ENCODE measurements at places on chromosomes 4 and X. TPM values are rescaled to one million over a fixed set of nuclear protein-coding genes. Genes with fewer than 3 reads are reported as not detected.

Gene CLGN
- total RNA-seq = 0.15 TPM

GRCh38 chrX:40103565-40104323, 6.0 kb upstream of the BCOR start:
- no peak for DNase-seq

DNA sequence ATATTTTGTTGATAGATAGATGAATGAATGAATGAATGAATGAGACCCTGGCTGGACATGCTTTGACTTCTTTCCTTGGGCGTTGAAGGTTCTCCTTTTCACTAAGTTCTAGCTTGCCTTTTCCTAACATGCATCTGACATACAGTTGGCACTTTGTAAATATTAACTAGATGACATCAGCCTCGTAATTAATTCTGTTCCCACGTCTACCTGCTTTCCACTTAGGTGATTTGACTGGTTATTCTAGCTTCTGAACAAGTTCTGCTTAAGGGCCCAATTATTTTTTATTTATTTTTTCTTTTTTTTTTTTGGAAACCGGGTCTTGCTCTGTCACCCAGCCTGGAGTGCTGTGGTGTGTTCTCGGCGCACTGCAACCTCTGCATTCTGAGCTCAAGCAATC, 13.9 kb upstream of the RASL11B start:
- DNase-seq = no peak

DNA sequence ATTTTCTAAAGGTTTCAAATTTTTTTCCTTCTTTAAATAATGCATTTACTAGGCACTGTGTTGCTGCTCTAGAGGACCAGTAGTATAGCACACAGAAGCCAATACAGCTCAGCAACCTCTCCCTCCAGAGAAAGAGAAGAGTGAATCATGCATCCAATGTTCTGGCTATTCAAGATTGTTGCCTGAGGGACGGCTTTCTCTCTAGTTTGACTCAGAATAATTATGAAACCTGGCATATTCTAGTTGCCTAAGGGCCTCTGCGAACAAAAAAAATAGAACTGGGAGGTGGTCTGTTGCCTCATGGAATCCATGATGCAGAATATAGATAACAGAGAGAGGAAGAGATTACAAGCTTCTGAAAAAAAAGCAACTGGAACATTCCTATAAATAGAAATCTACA, 1233.3 kb upstream of the PABPC4L start:
- DNase-seq = no peak

Gene IL1RAPL2
- not detected for total RNA-seq

DNA sequence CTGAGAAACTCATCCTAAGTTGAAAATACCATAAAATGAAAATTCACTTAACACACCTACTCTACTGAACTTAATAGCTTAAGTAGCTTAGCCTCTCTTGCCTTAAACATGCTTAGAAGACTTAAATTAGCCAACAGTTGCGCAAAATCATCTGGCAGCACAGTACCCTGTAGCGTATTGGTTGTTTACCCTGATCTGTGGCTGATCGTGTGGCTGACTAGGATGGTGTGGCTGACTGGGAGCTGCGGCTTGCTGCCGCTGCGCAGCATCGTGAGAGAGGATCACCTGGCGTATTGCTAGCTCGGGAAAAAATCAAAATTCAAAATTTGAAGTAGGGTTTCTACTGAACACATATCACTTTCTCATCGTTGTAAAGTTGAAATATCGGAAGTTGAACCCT, 6.3 kb downstream of the RUFY3 start:
- DNase-seq = no peak

Gene TMPRSS11F
- total RNA-seq = not detected

DNA sequence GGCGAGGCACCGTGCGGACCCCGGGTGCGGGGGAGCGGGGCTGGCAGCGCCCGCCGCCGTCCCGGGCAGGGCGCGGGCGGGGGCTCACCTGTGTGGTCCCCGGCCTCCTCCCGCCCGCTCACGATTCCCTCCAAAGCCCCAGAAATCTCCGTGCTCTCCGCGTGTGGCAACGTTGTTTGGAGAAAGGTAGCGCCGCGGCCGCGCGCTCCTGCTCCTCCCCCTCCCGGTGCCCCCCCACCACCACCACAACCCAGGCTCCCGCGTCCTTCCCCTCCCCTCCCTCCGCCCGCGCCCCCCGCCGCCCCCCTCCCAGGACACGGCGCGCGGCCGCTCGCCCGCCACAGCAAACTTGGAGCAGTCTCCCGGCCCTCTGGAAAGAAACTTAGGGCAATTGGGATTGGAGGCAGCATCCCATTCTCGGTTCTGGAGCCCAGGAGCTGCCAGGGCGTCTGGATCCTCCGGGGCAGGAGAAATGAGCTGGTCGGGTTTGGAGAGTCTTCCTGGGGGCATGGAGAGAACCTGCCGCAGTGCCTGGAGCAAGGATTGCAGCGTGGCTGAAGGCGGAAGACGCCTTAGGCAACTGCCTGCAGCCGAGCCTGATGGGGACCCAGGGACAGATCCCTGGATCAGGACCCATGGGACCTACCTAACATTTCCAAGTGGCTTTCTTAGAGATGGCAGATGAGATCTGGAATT, 855 bp downstream of the KLF3 start:
- DNase-seq = peak; percentile 63

Gene SSX1
- total RNA-seq = not detected

Gene WFS1
- total RNA-seq = 7.2 TPM

Gene ESX1
- total RNA-seq = not detected

DNA sequence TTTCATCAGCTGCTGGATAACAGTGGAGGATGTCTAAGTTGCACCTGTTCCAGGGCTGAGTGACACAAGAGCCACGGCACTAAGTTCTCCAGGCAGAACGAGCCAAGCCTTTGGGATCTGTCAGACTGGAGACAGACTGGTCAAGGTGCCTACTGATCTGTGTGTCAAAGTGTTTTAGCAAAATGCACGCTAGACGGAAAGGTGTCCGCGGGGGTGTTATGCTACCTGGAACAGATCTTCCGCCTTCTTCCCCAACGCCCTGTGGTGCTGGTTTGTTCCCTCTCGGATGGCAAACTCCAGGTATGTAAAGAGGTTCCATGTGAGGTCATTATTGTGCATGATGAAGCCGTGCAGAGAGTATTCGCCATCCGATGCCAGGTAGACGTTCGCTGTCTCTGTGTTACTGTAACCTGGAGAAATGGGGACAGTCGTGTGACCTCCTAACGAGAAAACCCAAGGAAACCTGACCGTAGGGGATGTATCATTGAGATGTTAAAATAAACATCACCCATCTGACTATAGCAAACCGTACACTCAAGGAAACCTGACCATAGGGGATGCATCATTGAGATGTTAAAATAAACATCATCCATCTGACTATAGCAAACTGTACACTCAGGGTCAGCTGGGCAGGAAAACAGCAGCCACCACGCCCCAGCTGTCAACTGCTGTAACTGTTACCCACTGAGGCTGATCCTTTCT, 29.7 kb upstream of the SLC25A6 start:
- DNase-seq = no peak

Gene PDZD4
- not detected for total RNA-seq

Gene SLC49A3
- 6.9 TPM for total RNA-seq
